Brain (organoid and tissue), 16 donors: ENCODE measurements at places on chromosomes 12 and 14.

DNA sequence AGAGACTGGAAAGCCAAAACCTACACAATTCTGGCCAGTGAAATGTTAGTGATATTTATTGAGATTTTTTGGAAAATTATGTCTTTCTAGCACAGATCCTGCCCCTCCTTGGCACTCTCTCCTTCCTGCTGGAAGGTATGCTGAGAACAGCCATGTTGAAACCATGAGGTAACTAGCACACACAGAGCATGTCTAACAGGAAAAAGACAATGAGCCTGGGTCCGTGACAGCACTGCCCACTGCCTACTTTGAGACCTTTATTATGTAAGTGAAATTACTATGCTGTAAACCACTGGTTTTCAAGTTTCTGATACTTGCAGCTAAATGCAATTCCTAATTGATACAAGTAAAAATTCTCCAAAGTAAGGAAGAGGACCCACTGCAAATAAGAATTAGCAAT, 81.6 kb upstream of the SINHCAF start:
- no peak for DNase-seq

- DNase-seq = no peak
Observed at GRCh38 chr12:7127916-7128626, 618 bp downstream of the RBP5 start.

DNA sequence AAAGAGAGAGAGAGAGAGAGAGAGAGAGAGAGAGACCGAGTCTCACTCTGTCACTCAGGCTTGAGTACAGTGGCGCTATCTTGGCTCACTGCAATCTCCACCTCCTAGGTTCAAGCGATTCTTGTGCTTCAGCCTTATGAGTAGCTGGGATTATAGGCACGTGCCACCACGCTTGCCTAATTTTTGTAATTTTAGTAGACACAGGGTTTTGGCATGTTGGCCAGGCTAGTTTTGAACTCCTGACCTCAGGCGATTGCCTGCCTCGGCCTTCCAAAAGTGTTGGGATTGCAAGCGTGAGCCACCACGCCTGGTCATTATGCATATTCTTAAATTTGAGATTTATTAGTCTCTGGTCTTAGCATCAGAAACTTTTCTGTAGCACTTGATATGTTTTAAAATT, 317.9 kb upstream of the ATP2B1 start:
- no peak for DNase-seq

- no peak for DNase-seq
Observed at GRCh38 chr14:77177702-77178101, 3.9 kb upstream of the TMEM63C start.

DNA sequence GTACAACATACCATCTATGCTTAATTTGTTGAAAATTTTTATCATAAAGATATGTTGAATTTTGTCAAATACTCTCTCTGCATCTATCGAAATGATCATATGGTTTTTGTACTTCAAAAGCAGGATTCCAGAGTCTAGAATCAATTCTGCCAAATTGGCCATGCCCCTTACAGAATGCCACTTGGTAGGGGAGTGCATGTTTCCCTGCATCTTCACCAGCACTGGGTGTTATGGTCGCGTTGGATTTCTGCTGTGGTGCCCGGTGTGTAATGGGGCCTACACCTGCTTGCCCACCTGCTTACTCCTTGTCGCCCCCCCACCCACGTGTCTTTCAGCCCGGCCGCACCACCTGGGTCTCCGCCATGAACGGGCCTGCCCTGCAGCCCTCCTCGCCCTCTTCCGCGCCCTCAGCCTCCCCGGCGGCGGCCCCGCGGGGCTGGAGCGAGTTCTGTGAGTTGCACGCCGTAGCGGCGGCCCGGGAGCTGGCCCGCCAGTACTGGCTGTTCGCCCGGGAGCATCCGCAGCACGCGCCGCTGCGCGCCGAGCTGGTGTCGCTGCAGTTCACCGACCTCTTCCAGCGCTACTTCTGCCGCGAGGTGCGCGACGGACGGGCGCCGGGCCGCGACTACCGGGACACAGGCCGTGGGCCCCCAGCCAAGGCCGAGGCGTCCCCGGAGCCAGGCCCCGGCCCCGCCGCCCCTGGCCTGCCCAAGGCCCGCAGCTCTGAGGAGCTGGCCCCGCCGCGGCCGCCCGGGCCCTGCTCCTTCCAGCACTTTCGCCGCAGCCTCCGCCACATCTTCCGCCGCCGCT, 12.3 kb downstream of the SH2B3 start:
- no peak for DNase-seq

GRCh38 chr12:99916555-99916954, 68.2 kb downstream of the ANKS1B start:
- no peak for DNase-seq

DNA sequence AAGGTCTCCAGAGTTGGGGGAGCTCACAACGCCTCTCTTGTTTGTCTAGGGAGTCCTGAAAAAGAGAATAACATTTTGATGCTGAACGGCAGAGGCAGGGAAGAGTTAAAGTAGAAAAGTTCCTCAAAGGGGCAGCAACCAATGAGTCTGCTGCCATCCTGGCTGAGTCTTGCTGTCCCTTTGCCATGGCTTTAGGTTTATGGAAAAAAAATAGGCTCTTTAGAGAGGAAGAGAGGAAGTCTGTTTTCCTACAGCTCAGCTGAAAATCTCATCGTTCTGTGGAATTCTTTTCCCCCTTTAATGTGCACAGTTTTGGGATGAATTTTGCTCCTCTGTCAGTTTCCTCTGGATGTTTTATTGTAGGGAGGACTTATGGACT, 314.8 kb upstream of the TBX3 start:
- DNase-seq = no peak

DNA sequence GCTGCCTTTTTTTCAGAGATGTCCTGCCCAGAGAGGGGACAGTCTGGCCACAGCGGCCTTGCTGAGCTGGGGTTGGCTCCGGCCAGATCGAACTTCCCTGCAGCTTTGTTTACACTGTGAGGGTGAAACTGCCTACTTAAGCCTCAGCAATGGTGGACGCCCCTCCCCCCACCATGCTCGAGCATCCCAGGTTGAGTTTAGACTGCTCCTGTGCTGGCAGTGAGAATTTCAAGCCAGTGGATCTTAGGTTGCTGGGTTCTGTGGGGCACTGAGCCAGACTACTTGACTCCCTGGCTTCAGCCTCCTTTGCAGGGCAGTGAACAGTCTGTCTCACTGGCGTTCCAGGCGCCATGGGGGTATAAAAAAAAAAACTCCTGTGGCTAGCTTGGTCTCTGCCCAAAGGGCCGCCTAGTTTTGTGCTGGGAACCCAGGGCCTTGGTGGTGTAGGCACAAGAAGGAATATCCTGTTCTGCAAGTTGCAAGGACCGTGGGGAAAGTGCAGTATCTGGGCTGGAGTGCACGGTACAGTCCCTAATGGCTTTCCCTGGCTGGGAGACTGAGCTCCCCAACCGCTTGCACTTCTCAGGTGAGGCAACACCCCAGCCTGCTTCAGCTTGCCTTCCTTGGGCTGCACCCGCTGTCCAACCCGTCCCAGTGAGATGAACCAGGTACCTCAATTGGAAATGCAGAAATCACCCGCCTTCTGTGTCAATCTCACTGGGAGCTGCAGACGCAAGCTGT, 79.1 kb downstream of the LRIG3 start:
- DNase-seq = no peak

DNA sequence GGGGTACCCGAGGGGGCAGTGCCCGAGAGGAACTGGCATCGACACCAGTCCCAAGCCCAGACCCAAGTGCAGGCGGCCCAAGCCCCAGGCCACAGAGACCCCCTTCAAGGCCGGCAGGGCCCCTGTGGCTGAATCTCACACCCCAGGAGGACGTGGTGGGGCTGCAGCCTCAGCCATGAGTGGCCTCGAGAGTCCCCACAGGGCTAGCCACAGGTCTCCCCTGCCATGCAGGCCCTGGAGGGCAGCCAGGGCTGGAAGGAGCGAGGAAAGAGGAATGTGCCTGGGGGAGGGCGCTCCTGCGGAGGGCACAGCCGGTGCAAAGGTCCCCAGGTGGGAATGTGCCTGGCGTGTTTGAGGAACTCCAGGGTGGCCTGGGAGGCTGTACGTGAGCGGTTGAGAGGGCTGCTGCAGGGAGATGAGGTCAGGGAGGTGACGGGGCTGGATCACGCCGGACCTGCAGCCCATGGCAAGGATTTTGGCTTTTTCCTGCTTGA, 86.1 kb downstream of the NCOR2 start:
- DNase-seq = no peak

DNA sequence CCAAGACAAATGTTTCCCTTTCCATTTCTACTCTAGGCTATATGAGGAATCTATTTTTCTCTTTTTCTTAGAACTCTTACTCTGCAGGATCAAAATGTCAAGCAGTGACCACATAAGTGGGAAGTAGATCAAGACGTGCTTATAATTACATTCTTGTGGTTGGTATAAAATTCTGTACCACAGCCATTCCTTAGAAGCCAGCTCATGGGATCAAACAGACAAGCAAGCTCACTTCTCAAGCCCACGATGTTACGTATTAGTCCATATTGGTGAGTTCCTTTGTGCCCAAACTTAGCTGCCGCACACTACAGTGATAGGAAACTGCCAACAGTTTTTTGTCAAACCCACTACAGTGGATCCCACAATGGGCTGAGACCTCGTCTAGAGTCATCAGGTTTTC, 53.4 kb downstream of the IFNG start:
- no peak for DNase-seq

DNA sequence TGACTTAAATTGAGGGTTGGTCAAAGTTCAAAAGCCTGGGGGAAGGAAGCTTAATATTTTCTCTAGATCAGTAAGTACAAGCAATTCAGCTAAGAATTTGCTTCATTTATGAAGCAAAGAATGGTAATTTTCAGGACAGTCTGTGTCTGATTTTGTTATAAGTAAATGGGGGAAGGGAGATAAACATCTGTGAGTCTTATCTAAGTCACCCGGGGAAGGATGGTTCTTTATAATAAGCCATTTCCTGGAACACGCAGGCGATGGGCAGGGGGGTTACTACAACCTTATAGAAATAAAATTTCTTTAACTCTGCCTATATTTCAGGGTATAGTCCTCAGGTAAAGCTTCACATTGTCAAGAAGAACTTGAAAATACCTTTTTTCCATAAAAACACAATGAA, 42.9 kb downstream of the HELB start:
- DNase-seq = no peak

GRCh38 chr12:53365245-53365904, 14.6 kb upstream of the SP1 start:
- DNase-seq = no peak

DNA sequence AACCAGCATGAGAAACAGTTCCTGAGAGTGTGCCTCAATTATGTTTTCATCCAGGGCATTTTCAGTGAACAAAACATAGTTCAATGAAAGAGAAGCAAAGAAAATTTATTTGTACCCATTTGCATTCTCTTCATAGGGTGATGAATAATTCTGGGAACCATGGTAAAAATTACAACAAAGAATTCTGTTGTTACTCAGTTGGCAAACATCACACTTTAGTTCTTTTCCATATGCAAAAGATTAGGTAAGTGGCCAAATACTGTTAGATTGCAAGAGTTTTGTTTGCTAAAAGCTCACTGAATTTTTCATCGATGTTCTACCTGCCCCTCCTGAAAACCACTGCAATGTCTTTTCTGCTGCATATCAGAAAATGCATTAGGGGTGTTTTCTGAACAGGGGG, 132.4 kb upstream of the RGS6 start:
- no peak for DNase-seq

DNA sequence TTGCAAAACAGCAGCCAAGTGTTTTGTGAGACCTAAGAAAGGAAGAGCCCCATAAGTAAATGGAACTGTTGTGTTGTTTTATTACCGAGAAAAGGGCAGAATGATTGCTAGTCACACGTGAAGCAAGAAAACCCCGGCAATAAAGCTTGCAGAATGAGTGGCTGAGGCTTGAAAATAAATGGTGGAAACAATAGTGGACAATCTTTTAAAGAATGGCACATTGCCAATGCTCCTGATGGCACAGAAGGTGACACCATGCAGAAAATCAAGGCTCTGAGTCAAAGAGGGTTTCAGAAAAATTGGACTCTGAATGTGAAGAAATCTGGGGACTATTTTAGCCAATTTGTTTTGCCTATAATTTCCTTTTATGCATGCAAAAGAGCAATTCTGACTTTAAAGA, 4.0 kb upstream of the AQP2 start:
- no peak for DNase-seq

DNA sequence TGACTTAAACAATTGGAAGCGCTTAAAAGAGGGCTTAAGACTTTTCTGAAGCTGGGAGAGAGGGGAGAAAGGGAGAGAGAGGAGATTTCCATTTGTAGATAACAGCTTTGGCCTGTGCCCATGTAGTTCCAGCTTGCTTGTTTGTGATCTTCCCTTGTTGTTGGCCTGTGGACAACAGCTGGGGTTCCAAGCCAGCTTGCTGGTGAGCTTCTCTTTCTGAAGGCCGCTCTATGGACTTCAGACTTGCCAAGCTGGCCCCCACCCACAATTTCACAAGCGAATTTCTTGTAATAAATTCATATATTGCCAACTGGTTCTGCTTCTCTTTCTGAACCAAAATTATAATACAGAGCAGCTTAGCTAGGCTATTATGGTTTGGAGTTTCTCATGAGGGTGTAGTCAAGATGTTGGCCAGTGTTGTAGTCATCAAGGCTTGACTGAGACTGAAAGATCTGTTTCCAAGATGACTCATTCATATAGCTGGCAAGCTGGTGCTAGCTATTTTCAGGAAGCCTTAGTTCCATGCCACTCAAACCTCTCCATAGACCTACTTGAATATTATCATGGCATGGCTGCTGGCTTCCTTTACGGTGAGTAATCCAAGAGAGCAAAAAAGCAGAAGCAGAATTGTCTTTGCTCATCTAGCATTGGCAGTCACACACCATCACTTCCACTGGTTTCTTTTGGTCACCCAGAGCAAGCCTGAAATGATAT, 89.4 kb downstream of the ATP23 start:
- DNase-seq = no peak

- DNase-seq = no peak
Observed at GRCh38 chr12:96108321-96108720, 72.9 kb upstream of the LTA4H start.

DNA sequence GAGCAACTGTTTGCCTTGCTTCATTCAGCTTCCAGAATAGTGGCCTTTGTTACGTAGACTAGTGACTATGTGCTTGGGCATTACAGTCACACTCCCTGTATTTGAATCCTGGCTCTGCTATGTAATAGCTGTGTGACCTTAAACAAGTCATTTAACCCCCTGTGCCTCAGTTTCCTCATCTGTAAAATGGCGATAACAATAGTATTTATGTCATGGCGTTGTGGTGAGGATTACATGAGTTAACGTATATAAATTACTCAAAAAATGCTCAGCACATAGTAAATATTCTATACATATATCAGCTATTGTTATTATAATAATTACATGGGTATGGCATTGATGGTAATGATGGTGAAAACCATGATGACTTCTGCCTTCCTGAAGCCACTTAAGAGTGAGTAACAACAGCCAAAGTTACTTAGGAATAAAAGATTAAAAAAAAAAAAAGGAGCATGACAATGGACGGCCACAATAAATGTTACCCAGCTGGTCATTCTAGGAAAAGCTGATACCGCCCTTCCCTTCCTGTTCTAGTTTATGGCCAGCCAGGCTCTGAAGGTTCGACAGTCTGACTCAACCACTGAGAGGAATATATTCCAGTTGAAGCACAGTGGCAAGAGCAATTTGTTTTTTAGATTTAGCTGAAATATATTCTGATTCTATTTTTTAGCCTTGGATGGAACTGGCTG, 9.9 kb upstream of the ADIPOR2 start:
- no peak for DNase-seq
